ENCODE measurements at places on chromosomes 3 and 15. TPM values are rescaled to one million over a fixed set of nuclear protein-coding genes. Genes with fewer than 3 reads are reported as not detected.
A peak's percentile ranks its signal among the peaks of the same experiment; 100 is the strongest.

Gene IDH2
- 126 TPM for total RNA-seq

DNA sequence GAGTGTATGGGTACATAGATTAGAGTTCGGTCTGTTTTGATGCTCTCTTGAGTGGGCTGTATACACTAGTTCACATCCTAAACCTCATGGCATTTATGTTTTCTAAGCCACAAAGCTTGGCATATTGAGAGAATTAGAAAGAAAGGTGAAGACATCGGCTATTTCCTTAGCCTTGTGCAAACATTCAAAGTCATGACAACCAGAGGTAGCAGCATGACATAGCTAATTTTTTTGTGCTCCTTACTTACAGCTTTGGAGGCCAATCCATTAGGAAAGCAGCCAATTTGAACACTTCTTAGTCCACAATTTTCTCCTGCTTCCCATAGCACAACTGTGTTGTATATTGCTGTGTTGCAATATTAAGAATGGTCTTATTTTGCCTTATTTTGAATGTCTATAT, 21.5 kb upstream of the AADAC start:
- no peaks in the 10 kb centered on the region for H3K36me3 ChIP-seq
- H3K27ac ChIP-seq: no peak overlapping the region
- DNase-seq: no peak

DNA sequence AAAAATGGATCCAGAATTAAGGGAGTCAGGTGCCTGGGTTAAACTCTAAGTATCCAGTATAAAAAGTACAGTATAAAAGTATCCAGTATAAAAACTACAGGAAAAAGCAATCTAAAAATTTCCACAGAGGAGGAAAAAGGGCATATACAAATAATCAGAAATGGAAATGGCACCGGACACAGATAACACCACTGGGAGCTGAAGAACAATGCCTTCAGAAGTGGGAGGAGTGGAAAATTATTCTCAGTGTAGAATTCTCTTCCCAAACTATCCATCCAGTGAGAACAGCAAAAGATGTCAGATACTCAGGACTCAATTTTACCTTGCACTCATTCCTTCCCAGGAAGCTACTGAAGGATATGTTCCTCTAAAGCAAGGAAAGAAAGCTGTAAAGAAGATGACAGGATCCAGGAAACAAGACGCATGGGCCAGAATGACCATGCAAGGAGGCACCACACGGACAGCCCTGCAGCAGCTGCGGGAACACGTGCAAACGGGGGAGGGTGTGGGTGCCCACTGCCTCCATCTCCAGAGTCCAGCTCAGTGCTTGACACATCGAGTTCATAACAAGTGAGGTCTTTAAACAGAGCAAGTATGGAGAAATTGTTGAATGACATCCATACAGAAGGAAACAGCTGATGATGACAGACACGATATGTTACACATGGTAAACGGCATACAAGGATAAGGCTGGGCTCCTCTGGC, 68.5 kb downstream of the CHSY1 start:
- DNase-seq: no peak
- peaks cover 27% of the 10 kb centered on the region for H3K36me3 ChIP-seq
- H3K4me3 ChIP-seq: no peak overlapping the region
- H3K27ac ChIP-seq: no peak overlapping the region

GRCh38 chr3:9552252-9552999, 1.2 kb downstream of the LHFPL4 start:
- peaks cover 2% of the 10 kb centered on the region for H3K4me1 ChIP-seq
- no peak overlapping the region for H3K4me3 ChIP-seq
- H3K27me3 ChIP-seq: peaks cover 81% of the 10 kb centered on the region

- peak; percentile 31 for DNase-seq
- H3K27ac ChIP-seq: no peak overlapping the region
- no peaks in the 10 kb centered on the region for H3K36me3 ChIP-seq
- H3K4me3 ChIP-seq: no peak overlapping the region
- H3K4me1 ChIP-seq: peaks cover 13% of the 10 kb centered on the region
These were observed 1.1 kb downstream of the KCNH8 start for GRCh38 chr3:19149368-19149767.

DNA sequence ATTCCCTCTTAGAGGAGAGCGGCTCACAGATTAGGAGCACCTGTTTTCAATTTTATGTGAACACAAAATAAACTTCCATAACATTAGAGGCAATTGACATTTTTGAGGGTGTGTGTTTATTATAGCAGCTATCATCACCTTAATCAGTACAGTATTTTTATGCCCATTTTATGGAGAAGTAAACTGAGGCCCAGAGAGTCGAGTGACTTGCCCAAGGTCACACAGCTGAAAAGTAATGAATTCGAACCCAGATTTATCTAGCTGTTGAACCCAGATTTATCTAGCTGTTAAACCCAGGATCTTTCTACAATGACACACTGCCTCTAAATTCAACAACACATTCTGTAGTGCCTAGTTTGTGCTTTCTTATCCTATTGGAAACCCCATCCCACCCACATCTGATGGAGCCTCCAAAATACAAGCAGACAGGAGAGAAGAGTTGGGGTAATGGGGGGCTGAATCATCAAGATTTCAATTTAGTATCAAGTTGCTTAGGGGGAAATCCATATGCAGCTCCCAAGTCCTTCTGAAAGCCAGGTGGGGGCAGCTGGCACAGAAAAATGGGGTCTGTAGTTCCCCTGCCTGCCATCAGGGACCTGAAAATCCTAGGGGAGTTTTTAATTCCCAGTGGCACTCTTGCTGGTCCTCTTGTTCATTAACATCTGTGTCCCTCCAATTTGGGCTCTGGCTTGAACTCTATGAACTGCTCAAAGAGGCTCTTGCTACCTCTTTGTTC, 50.4 kb upstream of the TRA2B start:
- H3K27me3 ChIP-seq: peaks cover 21% of the 10 kb centered on the region
- H3K36me3 ChIP-seq: no peaks in the 10 kb centered on the region

Gene FAM227B
- total RNA-seq: 9.4 TPM

All from mesothelial cell of epicardium (in vitro differentiated cells).